ENCODE measurements at places on chromosomes 6 and 20.

DNA sequence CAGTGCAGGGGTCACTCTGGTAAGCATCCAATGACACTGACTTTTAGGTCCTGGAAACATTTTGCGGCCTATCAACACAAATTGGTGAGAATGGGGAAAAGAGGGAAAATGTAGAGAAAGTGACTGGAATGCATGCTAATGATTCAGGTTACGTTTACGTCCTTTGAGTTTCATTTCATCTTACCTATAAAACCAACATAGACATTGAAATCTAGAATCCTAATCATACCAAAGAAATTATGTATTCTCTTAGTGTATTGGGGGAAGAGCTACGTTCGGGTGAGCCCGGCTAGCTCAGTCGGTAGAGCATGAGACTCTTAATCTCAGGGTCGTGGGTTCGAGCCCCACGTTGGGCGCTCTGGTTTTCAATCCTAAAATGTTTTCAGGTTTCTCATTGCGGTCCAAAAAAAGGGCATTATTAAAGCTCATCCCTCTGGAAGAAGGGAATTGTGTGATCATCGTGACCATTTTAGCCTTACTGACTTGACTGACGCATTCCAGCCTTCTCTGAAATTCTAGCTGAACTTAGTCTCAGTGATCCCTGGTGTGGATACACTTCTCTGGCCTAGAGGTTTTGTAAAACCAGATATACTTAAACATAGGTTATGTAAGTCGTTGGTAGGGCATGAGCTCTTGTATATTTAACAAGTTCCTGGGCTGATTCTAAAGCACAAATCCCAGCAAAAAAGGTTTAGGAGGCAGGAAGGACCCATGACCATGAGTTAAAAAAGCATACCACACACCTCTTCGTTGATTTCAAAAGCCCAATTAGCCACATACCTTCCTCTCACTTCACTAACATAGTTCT, 18.3 kb downstream of the HMGN4 start:
- DNase-seq, result no peak

DNA sequence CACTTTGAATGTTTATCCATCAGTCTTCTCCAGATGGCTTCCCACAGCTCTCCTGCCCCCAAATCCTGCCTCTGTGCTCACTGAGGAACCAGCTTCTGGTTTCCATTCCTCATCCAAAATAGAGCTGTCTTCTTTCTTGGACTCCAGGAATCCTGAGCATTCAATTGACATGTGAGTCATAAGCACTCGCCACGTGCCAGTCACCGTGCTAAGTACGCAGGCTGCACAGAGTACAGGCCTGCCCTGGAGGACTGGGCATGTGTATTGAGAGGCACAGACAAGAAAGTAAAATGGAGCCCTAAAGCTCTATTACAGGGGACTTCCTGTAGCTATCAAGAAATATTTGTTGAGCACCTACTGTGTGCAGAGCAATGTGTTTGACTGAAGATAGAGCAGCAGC, 39.7 kb upstream of the LRFN2 start:
- DNase-seq, result no peak

DNA sequence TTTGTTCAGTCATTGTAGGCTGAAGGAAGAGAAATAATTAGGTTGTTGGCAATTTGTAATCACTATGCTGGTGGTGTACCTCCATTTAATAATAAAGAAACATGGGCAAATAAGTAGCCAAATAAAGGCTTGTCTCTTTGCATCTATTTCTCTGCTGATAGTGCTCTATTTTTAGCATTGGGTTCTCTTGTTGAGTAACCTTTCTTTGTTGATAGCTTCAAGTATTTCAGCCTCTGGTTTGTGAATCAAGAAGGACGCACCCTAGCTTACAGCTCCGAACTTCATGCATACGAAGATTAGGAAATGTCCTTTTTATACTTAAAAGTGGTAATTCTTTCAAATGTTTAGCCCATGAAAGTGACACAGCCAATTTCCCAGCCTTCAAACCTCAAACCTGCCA, 2.6 kb downstream of the PPP1R14C start:
- no peak for DNase-seq

DNA sequence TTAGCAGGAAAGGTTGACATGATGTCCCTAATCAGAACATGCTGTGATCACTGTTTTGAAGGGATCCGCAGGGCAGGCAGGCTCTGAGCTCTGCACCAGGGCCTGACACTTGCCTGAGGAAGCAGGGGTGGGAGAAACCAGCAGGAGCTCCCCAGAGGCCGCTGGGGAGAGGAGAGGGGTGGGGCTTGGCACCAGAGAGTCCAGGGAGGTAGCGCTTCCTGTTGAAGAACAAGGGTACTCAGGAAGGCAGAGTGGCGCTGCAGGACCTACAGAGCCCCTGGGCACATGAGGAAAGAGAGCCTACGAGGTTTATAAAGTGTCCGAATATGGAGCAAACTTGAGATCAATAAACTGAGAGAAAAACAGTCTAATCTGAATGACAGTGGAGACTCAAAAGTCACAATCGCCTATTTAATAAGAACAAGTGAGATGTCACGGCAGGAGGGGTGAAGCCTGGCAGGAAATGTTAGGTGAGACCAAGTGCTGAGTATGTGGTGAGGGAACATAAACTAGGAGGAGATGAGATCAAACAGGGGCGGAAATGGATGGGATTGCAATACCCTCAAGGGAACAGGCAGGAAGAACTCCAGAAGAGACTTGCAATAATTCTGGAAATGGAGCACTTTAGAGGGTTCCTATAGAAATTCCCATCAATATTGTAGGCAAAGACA, 5.8 kb upstream of the TBXT start:
- no peak for DNase-seq

GRCh38 chr20:60034231-60035110, 76.2 kb downstream of the CDH26 start:
- no peak for DNase-seq

DNA sequence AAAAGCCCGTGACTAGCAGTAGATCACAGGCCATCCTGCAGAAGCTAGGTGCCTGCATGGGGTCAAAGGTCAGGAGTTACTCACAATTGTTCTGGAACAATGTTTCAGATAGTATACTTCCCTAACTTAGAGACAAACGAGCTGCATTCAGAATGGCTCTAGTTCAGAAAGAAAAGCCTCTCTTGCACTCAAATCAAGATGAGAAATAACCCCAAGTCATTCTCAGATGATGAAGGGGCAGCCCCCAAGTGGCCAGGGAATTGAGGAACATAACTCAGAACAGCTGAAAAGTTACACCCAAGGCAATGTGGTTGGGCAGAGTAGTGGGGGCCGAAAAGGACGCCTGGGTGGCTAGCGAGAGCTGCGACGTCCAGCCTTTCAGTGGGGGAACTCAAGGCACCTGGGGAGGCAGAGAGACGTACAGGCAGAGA, 27.8 kb downstream of the FYN start:
- DNase-seq, result no peak

- DNase-seq, result no peak
These were observed 19.0 kb upstream of the AVP start for GRCh38 chr20:3103369-3104032.

DNA sequence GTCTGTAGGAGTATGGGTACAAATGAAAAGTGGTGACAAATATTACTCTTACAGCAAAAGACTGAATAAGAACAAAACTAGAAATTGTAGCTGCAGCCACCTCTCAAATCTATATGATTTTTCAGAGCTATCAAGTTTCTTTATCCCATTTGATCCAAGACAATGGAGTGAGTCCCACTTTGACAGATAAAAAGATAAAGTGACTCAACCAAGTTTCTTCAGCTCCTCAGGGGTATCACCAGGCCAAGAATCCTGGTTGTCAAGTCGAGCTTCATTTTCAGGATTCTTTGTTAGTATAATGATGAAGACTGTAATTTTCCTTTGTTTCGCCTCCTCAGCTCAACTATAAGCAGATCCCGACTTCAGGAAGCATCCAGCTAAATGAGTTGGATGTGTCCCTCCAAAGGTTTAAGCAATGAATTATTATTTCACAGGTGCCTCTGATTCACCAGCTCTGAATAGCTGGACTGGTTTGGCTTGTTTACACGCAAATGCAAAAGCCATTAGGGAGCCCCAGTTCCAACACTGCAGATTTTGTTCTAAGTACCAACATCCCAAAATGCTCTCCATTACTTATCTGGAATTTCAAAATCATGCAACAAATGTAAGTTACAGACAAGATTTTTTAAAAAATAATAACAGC, 238.9 kb downstream of the MAFB start:
- no peak for DNase-seq

All from activated T-cell treated with anti-CD3 and anti-CD28 coated beads, Interleukin-2, amount 50 U/mL, for 1 hour (primary cell).